ENCODE measurements at places on chromosomes 4 and X.

DNA sequence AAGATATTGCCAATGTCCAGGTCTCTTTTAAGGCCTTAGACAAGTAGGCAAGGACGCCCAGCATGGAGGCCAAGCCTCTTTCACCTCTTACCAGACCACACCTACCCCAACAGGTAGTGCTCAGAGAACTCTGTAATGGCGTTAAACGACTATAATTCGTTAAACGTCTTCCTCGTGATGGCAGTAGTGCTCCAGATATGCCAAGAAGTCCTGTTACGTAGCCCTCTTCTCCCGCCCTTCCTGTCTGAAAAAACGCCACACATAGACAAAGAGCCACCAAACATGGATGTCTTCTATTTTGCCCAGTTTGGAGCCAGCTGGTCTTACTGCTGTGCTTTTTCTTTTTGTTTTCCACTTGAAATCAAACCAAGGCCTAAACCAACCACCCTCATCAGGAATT is 190.7 kb downstream of the OR13H1 start:
- DNase-seq, result no peak

DNA sequence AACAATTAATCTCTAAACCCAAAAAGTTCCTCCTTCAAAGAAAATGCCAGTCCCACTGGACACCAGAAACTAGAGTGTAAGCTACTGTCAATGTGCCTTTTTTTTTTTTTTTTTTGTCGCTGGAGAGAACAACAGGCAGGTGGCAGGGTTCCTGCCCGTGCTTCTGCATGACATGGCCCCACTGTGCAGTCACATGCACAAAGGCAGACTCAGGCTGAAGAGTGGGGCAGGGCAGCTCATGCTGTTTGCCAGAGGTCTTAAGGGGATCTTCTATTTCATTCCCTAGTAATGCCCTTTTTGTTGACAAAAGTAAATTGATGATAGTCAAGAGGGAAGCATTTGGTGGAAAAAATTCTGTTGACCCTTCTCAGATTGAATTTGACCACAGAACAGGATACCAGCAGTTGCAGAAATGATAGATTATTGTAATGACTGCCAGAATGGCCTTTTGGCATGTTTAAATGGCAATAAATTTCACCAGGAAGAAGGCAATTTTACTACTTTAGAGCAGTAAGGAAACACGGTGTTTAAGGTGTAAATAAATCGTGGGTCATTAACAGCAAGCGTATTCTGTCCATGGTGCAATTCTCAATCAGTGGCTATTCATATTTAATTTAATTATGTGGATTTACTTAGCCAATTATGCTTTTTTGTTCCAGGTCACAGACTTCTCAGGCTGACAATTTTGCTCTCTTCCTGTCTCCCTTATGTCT is 80.9 kb downstream of the NKX6-1 start:
- no peak for DNase-seq

- no peak for DNase-seq
Measured at GRCh38 chr4:106979476-106979875, 56.6 kb downstream of the DKK2 start.

- DNase-seq, result no peak
Measured at GRCh38 chr4:80104927-80105326, 31.9 kb upstream of the ANTXR2 start.

- DNase-seq, result no peak
Measured at GRCh38 chr4:173534434-173534833, 4.4 kb upstream of the HAND2 start.

DNA sequence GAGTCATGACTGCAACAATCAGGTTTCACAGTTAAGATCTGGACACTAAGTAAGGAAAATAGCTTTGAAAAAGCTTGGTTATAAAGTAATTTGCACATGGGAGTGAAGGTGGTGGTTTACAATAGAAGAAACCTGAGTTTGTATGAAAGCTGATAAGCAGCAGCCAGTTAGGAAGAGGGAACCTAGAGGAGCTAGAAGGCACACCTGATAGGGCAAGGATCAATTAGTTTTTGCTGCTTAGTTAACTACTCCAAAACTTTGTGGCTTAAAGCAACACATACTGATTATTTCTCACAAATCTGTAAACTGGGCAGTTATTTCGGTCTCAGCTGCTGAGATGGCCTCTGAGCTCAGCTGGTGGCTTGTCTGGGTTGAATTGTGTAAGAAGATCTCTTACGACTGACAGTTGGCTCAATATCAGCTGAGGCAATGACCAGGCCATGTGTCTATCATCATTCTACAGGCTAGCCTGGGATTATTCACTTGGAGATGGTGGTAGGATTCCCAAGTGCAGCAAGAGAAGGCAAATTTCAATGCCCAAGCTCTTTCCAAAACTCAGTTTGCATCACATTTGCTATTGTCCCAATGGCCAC is 255.0 kb upstream of the PITX2 start:
- DNase-seq, result no peak

- DNase-seq, result peak; percentile 69
Measured at GRCh38 chrX:68186552-68187262, 246.6 kb downstream of the OPHN1 start.

- peak; percentile 57 for DNase-seq
Measured at GRCh38 chr4:113106108-113106507, 56.7 kb downstream of the ANK2 start.

- DNase-seq, result no peak
Measured at GRCh38 chr4:10303291-10303690, 153.9 kb downstream of the ZNF518B start.

- DNase-seq, result no peak
Measured at GRCh38 chr4:57220172-57220571, 110.0 kb upstream of the IGFBP7 start.

GRCh38 chr4:53991821-53992220 is 72.6 kb downstream of the CHIC2 start:
- DNase-seq, result no peak

- no peak for DNase-seq
Measured at GRCh38 chr4:27152703-27153102, 292.1 kb downstream of the STIM2 start.

- DNase-seq, result no peak
Measured at GRCh38 chr4:10085386-10085785, 31.2 kb downstream of the WDR1 start.

DNA sequence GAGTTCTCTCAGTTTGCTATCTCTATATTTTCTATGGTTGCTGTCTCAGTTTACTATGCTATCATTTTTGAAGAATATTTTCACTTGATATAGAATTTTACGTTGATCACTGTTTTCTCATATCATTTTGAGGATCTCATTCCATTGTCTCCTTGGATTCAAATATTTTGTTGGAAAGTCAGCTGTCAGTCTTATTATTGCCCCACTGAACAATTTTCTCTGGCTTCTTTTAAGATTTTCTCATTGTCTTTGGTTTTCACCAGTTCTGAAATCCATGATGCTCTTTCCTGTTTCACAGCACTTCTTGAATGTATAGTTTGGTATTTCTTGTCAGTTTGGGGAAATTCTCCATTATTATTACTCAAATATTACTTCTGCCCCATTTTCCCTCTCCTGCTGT is 81.1 kb downstream of the ENPP6 start:
- no peak for DNase-seq

GRCh38 chr4:60134099-60134498 is 1066.0 kb upstream of the ADGRL3 start:
- peak; percentile 14 for DNase-seq

DNA sequence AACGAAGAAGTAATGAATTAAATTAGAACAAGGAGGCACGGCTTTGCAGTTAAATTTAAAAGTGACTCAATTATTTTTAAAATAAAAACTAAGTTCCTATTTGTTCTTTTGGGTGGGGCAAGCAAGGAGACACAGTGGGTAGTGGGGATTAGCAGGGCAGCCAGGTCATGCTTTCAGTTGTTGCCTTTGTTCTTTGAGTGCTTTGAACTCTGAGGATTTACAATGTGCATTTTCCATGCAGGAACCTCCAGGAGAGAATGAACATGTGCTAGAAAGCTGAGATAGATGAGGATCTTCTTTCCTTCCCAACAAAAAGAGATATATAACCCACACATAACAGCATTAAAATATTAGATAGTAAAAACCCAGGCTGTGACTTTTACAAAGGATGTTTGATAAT is 420.4 kb upstream of the CTSO start:
- DNase-seq, result no peak

- DNase-seq, result peak; percentile 64
Measured at GRCh38 chrX:39149761-39150160, 348.5 kb downstream of the MID1IP1 start.

DNA sequence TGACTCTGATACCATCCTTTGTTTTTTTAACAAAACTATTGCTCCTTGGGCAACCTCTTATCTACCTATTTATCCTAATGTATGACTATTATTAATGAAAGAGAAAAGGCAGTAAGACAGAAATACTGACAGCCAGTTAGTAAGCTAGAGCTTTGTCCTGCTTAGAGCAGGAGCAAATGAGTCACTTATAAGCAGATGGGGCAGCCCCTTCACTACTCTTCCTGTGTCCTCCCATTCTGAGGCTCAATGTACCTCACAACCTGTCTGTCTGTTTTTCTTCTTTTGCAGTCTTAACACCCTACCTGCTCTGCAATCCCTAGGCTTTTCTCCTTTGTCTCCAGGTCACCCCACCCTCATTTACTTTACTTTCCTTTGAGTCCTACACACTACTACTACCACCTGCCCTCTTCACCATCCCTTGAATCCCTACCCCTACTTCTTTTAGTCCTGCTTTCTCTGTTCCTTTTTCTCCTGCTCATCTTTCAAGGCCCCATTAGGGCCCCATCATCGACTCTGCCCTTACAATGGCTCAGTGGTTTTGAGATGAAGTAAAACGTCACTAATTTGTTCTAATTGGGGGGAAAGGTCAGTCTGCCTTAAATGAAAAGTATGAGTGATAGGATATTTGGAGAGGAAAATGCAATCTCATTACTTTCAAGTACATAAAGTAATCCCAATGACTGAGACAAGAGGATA is 294.3 kb downstream of the GUCY2F start:
- DNase-seq, result no peak

DNA sequence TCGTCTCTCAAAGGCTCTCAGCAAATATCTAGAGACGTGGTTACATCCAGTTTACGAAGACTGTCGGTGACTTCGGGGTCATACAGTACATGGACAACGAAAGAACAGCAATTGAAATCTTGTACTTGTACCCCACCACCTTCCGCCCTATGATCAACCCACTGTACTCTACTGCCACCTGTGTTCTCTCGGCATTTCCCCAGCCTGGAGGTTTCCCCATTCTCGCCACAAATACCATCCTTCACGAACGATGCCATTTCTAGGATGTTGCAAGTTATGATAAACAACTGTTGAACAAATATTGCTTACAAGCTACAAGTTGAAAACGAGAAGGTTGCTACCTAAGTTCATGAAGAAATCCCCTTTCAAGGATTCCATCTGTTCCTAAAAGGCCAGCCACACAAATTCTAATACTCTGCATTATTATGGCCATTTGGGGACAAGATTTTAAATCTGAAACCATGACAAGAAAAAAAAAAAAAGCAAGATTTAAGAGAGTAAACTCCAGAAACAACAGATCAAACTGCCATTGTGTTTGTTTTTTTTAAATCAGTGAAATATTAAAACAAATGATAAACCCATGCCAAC is 1.6 kb downstream of the APBB2 start:
- DNase-seq, result peak; percentile 72

DNA sequence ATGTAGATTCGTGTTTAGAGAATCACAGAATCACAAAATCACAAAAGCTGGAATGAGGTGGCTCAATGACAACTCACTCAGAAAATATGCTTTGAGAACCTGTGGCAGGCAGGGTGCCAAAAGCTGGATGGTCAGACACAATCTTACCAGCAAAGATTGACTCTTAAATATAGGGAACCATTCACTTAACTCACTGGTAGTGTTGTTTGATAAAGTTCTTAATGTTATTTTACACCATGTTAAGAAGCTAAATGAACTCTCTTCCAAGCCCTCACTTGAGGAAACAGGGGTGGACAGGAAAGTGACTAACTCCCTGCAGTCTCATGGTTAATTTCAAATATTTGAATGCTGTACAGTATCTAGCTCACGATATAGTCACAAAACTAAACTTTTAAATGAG is 5.7 kb upstream of the SCOC start:
- peak; percentile 78 for DNase-seq

- DNase-seq, result peak; percentile 31
Measured at GRCh38 chr4:127055357-127055756, 577.4 kb upstream of the INTU start.

- DNase-seq, result no peak
Measured at GRCh38 chrX:84047339-84047738, 140.7 kb downstream of the RPS6KA6 start.

GRCh38 chrX:34915463-34916225 is 27.0 kb upstream of the FAM47B start:
- peak; percentile 2 for DNase-seq

- DNase-seq, result peak; percentile 77
Measured at GRCh38 chrX:108199691-108200090, 108.1 kb downstream of the ATG4A start.

- no peak for DNase-seq
Measured at GRCh38 chr4:73539386-73539785, 57.8 kb downstream of the AFM start.

DNA sequence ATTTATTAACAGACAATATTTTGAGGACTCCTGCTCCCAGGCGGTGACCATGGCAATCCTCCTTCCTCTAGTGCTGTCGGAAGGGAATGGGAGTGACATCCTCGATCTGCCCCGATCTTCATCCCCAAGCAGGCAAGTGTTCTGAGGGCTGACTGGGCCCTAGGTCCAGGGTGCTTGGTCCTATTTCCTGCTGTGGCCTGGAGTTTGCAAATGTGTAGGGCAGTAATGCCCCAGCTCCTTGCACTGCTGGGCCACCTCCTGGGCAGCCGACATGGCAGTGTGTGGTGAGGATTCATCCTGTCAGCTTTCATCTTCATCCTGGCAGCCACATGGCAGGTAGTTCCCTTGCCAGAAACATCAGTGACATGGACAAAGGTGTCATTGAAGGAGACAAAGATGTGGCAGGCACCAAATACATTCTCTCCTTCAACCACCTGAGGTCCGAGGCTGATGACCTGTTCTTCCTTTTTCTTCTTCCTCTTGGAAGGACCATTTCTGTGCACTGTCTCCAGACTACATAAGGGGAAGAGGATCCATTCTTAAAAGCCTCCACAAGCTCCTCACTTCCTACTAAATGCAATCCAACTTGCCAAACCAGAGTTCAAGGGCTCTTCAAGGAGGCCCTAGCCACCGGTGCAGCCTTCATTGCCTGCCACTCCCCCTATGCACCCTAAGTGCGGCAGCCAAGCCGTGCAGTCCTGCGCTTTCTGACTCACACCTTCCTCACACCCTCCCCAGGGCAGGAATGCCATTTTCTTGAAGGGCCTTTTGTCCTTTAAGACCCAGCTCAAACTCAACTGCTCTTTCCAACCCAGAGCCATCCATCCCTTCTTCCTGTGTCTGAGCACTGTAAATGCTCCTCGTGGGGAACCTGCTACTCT is 65.7 kb downstream of the TMEM154 start:
- DNase-seq, result peak; percentile 47

- no peak for DNase-seq
Measured at GRCh38 chrX:9258421-9259104, 206.3 kb upstream of the TBL1X start.
